Dorsolateral prefrontal cortex (tissue), 122 donors: ENCODE measurements at places on chromosomes 2 and 18. TPM values are rescaled to one million over a fixed set of nuclear protein-coding genes. Genes with fewer than 3 reads are reported as not detected.

ALPI gene
- not detected for total RNA-seq

GRCh38 chr2:235949567-235950472, 218.4 kb downstream of the GBX2 start:
- DNase-seq, result no peak

SPR gene
- 20.2 TPM for total RNA-seq

- DNase-seq, result no peak
These were observed 25.1 kb upstream of the SCYGR1 start for GRCh38 chr2:227412877-227413276.

SLC5A7 gene
- total RNA-seq, result not detected

GRCh38 chr2:190304404-190304803, 15.2 kb downstream of the HIBCH start:
- DNase-seq, result no peak

GRCh38 chr2:220552790-220553535, 925.5 kb downstream of the SLC4A3 start:
- no peak for DNase-seq

SOS1 gene
- 44.1 TPM for total RNA-seq

DNA sequence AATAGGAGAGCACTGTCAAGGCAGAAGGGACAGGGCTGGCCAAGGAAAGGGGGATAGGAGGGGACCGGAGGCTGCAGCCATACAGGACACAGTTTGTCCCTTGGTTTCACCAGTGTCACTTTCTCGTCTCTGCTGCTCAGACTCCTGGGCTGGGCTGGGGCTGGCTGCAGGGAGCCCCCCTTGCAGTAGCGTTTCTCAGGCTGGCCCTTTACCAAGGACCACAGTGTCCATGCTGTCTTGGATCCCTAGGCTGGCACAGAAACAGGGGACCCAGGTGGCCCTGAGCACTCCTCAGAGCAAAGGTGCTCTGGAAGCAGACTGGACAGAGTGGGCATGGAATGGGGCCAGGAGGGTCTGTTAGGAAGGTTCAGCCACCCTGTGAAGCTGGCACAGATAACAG, 34.8 kb downstream of the ATOH8 start:
- DNase-seq, result peak; percentile 32

GRCh38 chr2:96918754-96919550, 49.1 kb upstream of the SEMA4C start:
- DNase-seq, result no peak

GRCh38 chr2:201643216-201643890, at the start of gene TMEM237:
Gene TMEM237, minus strand, starts transcription at chr2:201643503. Its CDS starts 103 bp downstream, at chr2:201643400.
- DNase-seq, result no peak

DNA sequence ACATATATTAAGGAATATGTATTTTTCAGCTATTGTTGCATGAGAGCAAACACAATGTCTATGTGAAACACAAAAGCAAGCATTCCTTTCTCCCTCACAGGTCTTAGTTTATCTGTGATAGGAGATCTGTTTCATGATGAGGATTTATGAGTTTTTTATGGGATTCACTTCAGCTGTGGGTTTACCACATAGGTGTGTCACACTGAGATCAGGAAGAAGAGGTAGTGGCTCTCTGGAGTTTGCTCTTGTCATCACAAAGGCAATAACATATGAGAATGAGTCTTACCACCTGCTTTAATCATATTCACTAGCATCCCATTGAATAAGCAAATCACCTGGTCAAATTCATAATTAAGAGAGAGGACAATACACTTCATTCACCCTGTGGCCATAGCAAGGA, 960.3 kb upstream of the SLC39A10 start:
- no peak for DNase-seq

- DNase-seq, result no peak
These were observed 71.5 kb downstream of the OSBPL6 start for GRCh38 chr2:178265851-178266250.

DNA sequence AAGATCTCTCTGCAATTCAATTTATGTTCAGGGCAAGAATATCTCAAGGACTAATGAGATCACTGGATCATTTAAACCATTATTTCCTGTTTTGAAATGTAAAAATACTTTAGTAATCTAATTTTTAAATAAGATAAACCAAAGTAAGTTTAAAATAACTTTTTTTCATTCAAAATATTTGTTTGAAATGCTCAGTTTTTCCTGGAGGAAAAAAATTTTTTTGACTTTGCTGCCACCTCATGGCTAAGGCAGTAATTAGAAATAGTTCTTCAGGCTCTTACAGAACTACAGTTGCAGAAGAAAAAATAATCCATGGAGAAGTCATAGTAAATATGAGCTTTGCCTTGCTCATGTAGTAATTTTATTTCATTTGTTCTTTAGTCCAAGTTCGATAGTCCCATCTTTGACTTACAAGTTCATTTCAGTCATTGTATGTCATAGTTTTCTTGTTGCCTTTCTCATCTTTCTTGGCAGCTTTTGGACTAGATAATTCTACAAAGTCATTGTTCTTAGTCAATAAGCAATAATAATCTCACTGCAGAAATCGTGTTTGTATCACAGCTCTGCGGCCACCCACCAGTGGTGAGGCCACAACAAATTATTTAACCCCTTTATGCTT, 127.4 kb downstream of the DPP4 start:
- no peak for DNase-seq

DNA sequence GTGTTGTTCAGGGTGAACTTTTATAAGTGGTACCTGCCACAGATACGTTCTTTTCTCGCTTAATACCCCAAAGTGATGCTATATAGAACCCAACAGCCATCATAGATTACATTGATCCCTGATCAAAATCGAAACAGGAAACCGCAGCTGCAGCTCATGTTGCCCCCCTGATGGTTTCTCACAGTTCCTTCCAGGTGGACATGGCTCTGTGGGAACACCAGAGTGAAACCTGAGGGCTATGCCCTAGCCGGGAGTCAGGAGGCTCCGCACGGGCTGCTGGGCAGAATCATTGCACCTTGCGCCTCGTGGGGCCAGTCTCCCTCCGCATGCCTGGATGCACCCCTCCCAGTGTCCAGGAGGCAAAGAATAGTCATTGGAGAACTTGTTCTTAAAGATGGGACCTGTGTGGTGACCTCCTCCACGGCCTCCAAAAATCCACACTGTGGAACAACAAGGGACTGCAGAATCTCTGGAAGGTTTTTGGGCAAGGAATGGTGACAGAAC, 61.8 kb downstream of the CRACDL start:
- DNase-seq, result no peak

DNA sequence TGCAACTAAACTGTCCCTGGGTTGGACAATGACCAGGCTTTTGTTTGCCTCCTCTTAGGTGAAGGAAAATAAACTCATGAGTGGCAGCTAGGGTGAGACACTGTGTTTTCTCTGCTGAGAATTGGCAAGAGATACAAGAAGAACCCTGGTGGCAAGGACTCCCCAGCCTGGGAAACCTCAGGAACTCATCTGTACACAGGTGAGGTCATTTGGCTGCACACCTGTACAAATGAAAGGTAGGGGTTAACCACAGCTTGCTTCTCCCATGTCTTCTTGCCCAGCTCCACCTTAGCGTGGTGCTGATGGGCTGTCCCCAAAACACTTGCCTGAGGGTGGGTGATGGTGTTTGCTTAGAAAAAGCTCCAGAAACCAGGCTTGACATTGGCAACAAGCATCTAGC, 97.2 kb upstream of the FAM136A start:
- no peak for DNase-seq

DNA sequence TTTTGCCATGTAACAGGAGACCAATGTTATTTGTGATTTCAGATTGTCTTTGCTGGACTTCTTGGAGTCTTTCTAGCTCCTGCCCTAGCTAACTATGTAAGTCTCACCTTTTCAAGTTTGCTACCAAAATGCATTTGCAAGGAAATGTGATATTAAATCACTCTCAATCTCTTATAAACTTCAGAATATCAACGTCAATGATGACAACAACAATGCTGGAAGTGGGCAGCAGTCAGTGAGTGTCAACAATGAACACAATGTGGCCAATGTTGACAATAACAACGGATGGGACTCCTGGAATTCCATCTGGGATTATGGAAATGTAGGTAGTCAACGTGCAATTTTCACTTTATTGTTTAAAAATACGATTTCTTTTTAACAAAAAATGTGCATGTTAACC, 3.0 kb downstream of the GKN1 start:
- DNase-seq, result no peak

GRCh38 chr2:230778350-230779063, 65.9 kb downstream of the CAB39 start:
- DNase-seq, result no peak

GRCh38 chr18:12943215-12943614, 4.6 kb upstream of the SEH1L start:
- no peak for DNase-seq

- DNase-seq, result no peak
These were observed 19.1 kb downstream of the KLHL14 start for GRCh38 chr18:32753656-32754260.

DNA sequence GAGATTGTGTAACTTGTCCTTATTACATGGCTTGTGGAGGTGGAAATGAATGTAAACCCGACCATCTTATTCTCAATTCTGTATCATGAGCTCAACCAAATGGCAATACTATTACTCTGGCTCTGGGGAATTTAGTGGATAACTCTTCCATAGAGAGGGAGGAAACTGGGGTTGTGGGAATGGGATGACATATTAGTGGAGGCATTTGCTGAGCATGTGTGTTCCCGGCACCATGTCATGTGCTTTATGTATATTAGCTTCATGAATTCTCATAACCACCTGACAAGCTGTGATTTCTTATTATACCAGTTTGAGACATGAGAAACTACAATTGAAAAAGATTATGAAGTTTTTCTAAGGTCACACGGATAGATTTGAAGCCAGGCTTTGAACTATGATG, 112.8 kb upstream of the TMEFF2 start:
- DNase-seq, result no peak

NT5DC4 gene
- total RNA-seq, result not detected

GRCh38 chr2:57093020-57093419, 909.2 kb downstream of the CCDC85A start:
- no peak for DNase-seq

- DNase-seq, result no peak
These were observed 402.6 kb downstream of the EIPR1 start for GRCh38 chr2:2974982-2975381.

CCDC121 gene
- total RNA-seq, result 10.7 TPM

TMEM37 gene
- total RNA-seq, result 0.42 TPM

NT5C1B gene
- total RNA-seq, result not detected

DNA sequence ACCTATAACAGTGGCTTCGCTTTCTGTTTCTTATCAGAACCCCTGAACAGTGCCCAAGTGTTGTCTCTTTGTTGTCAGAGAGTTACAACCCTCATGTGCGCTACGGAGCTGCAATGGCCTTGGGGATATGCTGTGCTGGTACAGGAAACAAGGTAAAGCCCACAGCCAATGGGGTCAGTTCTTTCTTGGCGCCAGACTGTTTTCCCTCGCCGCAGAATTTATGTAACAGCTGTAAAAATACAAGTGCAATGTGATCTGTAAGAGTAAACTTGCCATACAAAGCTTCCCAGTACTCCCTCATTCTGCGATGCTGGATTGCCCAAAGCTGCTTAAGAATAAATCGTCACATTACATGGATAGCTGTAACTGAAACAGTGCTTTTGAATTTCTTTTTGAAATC, 13.9 kb upstream of the HTR2B start:
- no peak for DNase-seq

AGAP1 gene
- total RNA-seq, result 158 TPM

- no peak for DNase-seq
These were observed 395.2 kb downstream of the CMPK2 start for GRCh38 chr2:6470518-6470917.

GRCh38 chr2:203191961-203192360, 46.9 kb upstream of the CYP20A1 start:
- no peak for DNase-seq

DNA sequence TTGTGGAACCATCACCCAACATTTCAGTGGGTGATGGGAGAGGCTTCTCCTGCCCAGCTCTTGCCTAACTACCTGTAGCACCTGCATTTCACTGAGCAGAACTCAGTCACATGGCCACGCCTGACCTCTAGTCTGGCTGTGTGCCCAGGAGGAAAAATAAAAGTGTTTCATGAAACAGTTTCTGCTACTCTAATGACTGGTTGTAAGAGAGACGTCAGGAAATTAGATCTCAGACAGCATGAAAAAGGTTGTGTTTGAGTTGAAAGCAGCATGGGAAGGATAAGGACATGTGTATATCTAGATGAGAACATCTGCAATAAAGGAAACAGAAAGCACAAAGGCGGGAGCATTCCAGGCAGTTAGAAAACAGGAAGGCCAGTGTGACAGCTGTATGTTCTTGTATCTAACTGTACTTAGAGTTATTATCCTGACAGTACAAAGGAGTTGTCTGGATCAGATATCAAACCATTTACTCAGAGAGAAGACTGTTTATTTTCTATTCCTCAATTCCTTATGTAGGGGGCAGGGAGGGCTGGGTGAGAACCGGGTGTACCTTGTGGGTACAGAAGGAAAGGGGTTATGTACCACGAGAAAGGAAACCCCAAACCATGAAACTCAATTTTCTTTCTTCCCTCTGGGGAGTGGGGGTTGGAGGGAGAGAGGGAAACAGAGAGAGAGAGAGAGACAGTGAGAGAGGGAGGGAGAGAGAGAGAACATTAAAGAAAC, 307.4 kb upstream of the VWC2L start:
- no peak for DNase-seq

GRCh38 chr18:49669403-49669802, 107.5 kb downstream of the LIPG start:
- DNase-seq, result no peak

GRCh38 chr2:158716121-158716791, 78.9 kb upstream of the DAPL1 start:
- DNase-seq, result no peak

DNA sequence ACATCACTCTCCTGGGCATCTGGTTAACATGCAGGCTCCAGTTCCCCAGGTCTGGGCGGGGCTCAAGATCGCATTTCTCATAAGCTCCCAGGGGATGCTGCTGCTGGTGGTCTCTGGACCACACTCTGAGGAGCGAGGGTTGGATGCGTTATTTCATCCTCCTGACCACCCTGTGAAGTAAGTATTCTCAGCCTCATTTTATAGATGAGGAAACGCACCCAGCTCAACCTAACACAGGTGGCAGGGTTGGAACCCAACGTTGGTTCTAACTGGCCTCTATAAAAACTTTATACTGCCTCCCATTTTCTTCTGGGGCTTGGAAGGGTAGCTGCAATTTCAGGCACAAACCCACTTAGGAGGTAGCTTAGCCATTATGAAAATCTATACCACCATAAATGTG, 120.5 kb downstream of the FAM210A start:
- DNase-seq, result no peak

OXER1 gene
- 1.2 TPM for total RNA-seq

CCDC85A gene
- total RNA-seq, result 38.2 TPM

NRP2 gene
- total RNA-seq, result 37.5 TPM

- DNase-seq, result no peak
These were observed 2.4 kb downstream of the EN1 start for GRCh38 chr2:118845005-118845521.

- no peak for DNase-seq
These were observed at the start of gene SLC66A3 for GRCh38 chr2:11155381-11156035. Gene SLC66A3, plus strand, starts transcription at chr2:11155467. Its CDS starts 80 bp downstream, at chr2:11155547.

DNA sequence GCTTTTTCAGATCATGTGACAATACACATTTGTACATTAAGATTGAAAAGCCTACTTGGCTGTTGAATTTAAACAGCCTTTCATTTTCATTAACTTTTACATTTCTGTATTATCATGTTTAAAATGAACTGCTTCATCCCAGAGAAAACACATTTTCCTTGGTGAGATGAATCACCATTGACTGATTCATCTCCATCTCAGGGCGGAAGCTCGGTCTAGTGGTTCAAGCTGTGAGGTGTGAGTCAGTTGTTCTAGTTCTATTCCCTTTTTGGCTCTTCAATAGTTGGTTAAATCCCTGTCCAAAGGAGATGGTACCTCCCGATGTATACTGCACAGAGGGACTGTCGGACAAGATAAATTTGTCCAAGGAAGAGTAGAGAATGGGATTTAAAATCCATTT, 189.7 kb downstream of the ADCYAP1 start:
- no peak for DNase-seq
